ENCODE measurements at places on chromosomes 3 and 15.

- DNase-seq: peak; percentile 81
These were observed 18.5 kb downstream of the SHQ1 start for GRCh38 chr3:72829701-72830100.

DNA sequence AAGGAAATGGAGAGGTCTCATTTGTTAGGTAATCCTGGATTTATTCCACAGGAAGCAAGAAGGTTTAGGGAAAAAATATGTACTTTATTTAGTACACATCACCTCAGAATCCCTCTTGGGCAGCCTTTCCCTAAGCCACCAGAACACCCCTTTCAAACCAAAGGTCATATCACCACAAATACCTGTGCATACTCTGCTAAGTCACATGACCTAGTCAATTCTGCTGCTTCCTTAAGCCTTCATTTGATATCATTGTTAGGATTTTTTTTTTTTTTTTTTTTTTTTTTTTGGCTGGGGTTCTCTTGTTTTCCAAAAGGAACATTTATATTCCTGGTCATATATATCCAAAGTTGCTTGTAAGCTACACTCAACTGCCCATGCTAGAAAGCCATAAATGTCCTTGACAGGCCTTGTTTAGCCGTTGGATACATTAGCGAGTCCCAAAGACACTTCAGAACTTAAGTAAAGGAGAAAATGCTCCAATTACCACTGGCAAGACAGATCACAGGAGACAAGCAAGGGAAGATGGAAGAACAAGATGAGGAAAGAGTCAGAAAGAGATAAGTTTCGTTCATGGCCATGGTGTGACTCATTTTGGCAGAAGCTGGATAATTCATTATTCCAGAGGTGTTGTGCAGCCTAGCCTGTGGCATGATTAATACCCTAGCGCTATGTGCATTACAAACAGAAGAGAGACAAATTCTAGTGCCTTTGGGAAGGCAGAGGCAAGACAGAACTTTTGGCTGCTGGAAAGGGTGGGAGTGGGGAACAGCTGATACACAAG, 155.6 kb upstream of the SLC2A2 start:
- DNase-seq: no peak

DNA sequence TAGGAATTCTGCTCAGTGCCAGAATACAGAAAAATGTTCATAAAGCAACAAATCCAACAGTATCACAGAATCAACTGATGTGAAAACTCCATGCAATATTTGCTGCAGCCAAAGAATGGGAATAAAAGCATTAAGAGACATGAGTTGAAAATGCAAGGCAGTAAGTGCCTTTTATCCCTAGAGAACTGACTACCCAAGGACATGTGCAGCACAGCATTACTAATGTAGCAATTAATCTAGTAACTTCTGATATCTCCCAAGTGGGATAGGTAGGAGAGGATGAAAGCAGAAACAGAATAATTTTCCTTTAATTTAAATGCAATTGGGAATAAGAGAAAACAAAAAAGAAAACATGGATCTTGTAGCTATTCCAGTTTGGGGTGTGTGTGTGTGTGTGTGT, 497.5 kb upstream of the CBLB start:
- DNase-seq: no peak

DNA sequence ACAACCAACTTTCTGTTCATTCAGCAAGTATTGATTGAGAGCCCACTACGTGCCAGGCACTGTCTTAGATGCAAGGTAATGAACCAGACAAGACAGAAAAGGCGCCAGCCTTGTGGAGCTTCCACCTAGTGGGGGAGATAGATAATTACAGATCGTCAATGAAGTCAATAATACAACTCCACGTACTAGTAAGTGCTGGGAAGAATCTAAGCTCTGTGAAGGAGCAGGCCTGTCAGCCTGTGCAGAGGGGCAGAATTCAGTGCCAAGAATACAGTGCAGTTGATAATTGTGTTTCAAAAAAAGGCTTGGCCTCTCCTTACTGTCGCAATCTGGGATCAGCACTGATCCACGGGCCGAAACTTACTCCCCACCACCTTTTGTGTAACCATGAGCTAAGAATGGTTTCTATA, 186.3 kb downstream of the FEZF2 start:
- DNase-seq: peak; percentile 11

- no peak for DNase-seq
These were observed 37.1 kb upstream of the TSC22D2 start for GRCh38 chr3:150370999-150371398.

GRCh38 chr15:29067949-29068348, 182.2 kb downstream of the APBA2 start:
- no peak for DNase-seq

DNA sequence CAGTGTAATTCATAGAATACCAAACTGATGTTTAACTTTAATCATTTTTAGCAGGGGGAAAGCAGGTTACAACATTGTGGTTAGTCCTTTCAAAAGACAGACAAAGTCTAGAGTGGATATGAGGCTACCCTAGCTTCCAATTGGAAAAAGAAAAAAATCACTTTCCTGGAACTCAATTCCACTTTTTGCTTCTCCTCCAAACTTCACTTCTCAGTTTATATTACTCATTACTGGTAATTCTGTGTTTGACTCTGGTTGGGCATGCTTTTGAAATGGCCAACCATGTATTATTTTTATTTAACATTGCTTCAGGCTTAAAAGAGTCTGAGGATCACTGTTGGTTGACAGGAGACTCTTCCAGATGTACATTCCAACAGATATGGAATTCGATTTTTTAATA, 84.8 kb downstream of the RAP2B start:
- peak; percentile 83 for DNase-seq

DNA sequence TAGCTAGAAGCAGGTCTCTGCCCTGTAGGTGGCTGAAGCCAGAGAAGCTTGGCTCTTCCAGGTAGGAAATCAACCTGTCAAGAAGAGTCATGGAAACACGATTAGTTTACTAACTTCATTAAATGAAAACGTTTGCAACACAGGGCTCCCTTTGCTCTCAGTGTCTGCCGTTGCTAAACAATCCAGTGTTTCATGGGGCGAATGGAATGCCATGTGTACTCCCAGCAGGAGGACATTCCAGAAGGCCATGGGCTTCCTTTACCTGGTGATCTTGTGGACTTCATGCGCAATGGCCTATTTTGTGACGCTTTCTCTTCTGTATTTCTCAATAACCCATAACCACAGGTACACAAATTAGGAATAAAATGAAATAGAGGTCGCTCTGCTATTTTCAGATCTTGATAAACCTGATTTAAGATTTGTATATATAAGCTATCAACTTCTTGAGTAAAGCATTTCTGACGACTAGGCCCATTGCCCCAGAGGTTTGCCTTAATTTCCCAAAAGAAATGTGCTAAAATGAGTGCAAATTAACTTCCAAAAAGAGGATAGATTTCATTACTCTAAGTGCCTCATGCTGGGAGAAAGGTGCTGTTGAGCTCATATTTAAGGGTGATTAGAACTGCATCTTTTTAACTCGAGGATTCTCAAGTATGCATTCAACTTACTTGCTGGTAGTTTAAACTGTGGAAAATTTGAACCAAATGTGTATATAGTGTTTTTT, 171.0 kb downstream of the EPHA3 start:
- DNase-seq: peak; percentile 0

DNA sequence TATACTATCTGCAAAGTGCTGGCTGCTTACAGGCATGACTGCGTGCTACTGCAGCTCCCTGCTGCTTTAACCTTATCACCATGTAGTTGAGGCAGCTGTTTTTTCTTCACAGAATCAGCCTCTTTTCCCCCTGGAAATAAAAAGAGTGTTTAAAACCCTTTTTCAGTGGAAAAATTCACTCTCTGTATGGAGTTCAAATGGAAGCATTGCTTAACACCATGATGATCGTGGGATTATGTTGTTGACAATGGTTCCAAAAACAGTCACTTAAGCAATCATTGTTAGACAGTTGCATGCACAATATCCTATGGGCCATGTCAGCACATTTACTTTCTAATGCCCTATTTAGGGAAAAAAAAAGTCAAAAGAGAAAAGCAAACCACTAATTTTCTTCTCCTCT, 536.4 kb downstream of the UNC13C start:
- no peak for DNase-seq

DNA sequence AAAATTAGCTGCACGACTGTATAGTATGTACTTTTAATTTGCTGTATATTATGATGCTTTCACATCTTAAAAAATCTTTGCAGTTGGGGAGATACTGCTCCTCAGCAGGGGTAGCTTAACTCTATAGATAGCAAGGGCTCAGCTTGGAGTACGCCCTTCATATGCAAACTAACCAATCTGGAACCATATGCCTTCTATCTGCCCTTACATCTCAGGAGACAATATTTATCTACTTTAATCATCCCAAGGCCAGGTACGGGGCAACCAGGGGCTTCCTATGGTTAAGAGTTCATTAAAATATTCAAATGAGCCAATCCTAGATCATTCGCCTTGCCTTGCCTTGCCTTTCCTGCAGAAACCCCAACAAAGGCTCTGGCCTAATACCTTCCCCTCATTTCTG, 204.1 kb upstream of the ZBTB20 start:
- no peak for DNase-seq

DNA sequence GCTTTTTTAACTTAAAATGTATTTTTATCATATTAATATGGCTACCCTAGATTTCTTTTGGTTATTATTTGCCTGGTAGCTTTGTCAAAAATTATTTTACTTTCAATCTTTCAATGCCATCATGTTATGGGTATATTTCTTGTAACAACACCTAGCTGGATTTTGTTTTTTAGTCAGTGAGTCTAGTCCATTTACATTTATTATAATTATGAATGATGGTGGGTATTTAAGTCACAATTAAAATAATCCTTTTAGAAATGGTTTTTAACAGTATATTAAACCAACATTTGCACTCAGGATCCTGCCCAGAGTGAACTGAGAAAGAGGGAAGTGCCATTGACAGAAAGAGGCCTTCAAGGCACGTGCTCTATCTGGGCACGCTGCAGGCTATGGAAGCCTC, 39.8 kb upstream of the NUDT16 start:
- no peak for DNase-seq

GRCh38 chr3:120161902-120162301, 67.7 kb upstream of the GSK3B start:
- no peak for DNase-seq

DNA sequence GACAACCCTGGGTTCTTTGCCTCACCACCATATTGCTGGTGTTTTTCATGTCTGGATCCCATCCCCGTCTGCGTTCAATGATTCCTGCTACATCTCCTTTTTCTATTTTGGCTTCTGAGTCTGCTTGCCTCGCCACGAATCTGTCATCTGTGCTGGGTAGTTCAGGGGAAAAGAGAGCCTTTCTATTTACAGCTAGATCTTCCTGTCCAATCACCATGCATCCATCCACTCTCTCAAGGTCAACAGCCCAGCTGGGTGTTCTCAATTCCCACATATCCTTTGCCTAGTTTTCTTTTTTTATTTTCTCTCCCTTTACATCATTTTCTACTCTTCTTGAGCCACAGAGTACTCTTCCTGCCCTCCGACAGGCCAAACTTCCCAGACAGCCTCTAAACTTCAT, 104.8 kb upstream of the RAD18 start:
- no peak for DNase-seq

- DNase-seq: no peak
These were observed 18.6 kb downstream of the LRRN1 start for GRCh38 chr3:3817865-3818264.

- DNase-seq: no peak
These were observed 4.1 kb upstream of the MYO1E start for GRCh38 chr15:59376733-59377132.

DNA sequence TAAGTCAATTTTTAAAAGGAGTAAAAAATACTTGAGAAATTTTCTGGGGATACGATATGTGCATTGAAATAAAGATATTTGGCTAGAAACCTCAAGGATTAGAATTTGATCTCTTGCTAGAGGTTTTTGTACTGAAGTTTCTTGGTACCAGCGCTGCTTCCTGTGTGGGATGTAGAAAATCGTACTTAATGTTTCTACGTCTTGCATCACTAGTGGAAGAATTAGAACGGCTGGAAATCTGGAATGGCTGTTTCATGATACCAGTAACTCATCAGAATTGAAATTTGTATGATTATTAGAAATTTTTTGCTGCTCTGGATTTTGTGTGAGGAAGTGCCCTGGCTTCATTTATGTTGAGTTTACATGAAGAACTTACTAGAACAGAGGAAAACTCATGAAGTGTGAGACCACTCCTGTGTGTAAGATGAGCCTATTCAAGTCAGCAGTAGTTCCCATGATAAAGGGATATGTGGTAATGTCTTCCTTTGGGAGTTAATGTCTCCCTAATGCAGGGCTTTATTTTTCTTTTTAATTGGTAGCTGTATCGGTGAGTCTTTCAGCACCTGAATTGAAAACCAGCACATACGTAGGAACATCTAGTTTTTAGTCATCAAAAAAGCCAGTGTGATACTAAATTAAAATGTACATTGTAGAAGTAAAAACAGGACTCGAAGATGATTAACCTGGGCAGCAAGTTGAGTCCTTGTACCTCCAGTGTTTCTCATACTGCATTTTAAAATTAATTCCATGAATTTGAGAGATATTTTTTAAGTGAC, 3.2 kb downstream of the KBTBD8 start:
- no peak for DNase-seq

- no peak for DNase-seq
These were observed 39.4 kb upstream of the TIPARP start for GRCh38 chr3:156635034-156635433.

DNA sequence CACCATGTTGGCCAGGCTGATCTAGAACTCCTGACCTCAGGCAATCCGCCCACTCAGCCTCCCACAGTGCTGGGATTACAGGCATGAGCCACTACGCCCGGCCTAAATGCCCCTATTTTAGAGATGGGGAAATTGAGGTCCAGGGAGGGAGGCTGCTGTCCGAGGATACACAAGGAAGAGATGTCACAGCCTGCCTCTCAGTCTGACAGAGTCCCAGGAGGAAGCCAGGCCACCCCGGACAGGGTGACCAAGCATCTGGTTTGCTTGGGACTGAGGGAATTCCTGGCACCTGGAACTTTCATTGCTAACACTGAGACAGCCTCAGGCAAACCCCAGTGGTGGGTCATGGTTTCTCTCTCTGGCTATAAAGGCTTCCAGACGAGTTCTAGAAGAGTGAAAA, 30.6 kb upstream of the ADAMTS7 start:
- no peak for DNase-seq

DNA sequence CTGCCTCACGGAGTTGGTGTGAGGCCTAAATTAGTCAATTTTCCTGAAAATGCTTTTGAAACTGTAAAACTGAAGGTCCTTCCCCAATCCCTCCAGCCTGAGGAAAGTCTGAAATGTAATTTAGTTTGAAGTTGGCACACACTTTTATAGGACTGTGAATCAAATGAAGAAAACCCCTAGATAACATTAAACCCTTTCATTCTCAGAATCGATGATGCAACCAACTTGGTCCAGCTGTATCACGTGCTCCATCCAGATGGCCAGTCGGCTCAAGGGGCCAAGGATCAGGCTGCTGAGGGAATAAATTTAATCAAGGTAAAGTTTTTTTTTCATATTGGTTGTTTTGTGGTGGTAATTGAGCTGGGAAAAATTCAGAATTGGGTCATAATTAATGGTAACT, 11.7 kb downstream of the MRPS22 start:
- no peak for DNase-seq

GRCh38 chr3:66158933-66159683, 61.7 kb upstream of the SLC25A26 start:
- DNase-seq: no peak

All from fibroblast of skin of back (primary cell).